ENCODE measurements at places on chromosomes 5 and 9. TPM values are rescaled to one million over a fixed set of nuclear protein-coding genes. Genes with fewer than 3 reads are reported as not detected.
A peak's percentile ranks its signal among the peaks of the same experiment; 100 is the strongest.

GRCh38 chr5:96661855-96662724 is at the start of gene CAST:
Gene CAST, plus strand, starts transcription at chr5:96662376. Its CDS starts 47 bp downstream, at chr5:96662423.
- DNase-seq, result peak; percentile 87

- no peak for DNase-seq
Measured at GRCh38 chr9:95102001-95102433, 215.5 kb downstream of the FANCC start.

GRCh38 chr5:122311961-122312590 is at the start of gene SNCAIP:
Gene SNCAIP, plus strand, starts transcription at chr5:122312237. Its CDS starts 78,898 bp downstream, at chr5:122391135.
- DNase-seq, result no peak

DNA sequence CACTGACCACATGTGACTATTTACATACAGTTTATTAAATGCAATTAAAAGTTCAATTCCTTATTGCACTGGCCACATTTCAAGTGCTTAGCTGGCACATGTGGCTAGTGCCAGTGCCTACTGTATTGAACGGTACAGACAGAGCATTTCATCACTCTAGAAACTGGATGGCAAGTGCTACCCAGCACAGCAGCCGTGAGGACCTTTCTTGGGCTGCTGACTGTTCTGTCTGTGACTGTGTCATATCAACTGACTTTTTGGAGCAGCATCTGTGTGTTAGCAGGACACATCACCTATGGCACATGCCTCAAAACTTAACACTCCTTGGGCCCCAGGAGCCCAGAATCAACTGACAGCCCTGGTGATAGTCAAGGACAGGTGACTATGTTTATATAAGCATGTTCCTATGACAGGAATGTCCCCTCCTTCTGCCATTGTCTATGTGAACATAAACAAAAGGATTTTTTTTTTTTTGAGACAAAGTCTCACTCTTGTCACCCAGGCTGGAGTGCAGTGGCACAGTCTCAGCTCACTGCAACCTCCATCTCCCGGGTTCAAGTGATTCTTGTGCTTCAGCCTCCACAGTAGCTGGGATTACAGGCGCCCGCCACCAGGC is 8.9 kb downstream of the IRF1 start:
- no peak for DNase-seq

DNA sequence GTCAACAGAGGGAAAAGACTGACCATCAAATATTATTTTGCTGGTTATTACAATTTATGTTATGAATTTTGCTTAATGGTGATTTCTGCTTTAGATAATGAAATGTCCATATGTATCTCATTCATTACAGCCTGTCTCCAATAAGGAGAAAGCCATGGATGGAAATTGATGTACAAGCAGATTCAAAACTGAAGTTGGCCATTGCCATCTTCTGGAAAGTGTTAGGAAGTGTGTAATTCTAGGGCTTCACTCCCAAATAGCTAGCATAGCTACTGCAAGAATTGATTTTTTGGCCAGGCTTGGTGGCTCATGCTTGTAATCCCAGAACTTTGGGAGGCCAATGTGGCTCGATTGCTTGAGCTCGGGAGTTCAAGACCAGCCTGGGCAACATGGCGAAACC is 45.8 kb downstream of the DYNC2I2 start:
- no peak for DNase-seq

DNA sequence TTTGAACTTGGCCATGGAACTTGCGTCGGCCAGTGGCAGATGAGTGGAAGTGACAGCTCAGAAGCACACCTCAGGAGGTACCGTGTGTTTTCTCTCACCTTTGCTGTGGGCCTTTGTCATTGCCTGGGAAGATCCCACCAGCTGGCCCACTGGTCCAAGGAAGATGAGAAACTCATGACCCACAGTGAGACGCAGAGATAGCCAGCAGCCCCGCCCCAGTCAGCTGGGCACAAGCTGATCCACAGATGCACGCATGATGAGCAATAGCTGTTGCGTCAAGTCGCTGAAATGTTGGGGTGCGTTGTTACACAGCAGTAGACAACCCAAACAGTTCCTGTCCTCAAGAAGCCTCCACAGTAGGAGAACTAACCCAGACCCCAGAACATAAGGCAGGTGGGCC is 30.8 kb upstream of the UNC5A start:
- no peak for DNase-seq

DNA sequence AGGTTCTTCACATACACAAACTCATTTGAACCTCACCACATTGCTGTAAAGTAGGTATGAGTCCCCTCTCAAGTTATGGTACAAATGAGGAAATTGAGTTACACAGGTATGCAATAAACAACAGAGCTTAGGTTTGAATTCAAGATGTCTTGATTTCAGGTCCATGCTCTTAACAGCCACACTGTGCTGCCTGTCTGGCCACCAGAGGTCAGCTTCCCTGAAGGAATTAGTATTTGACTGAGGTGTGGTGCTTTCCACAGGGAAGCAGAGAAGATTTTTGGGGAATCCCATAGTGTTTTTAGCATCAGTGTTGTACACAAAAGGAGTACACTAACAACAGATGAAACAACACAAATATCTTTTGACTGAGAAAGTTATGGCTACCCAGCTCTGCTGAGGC is 94.4 kb upstream of the ITGA1 start:
- DNase-seq, result no peak

DNA sequence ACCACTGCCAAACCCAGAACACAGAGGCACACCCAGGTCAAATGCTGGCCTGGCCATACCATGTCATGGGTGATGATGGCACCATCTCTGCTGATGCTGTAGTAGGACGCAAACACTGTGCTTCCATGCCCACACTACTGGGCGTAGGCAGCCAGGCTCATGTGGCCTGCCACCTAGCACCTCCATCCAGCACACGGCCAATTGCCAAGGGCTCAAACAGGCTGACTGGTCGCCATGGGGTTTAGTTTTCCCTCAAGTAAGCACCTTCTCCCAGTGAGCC is 39.4 kb downstream of the BICD2 start:
- no peak for DNase-seq

The PHF19 gene
- 30.2 TPM for total RNA-seq

The FBXW11 gene
- 77.2 TPM for total RNA-seq

Data from H1 (cell line).